ENCODE measurements at places on chromosomes 6 and 20.
A peak's percentile ranks its signal among the peaks of the same experiment; 100 is the strongest.

DNA sequence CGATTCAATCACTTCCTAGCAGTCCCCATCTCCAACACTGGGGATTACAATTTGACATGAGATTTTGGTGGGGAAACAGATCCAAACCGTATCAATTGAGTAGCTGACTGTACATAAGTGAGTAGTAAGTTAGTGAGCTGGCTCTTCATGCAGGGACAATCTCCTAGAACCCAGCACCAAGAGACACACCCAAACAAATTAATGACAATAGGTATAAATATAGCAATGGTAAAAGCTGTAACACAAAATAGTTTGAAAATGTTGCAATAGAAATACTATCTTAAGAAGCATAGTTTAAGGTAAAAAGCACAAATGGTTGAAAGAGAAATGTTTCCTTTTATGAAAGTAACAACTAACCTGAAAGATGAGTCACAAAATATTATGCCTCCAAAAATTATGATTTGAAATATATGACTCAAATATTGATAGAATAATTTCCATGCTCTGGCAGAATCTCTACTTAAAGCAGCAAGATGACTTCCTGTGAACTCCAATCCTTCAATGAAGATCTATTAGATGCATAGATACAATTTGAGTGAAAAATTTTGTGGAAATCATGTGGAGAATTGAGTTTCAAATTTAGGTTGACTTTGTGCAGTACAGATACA, 5.4 kb upstream of the SIRPB1 start:
- DNase-seq = no peak

- DNase-seq = no peak
Measured at GRCh38 chr20:59730722-59731121, 126.4 kb downstream of the PHACTR3 start.

- no peak for DNase-seq
Measured at GRCh38 chr6:99096170-99096569, 148.4 kb upstream of the FBXL4 start.

- DNase-seq = peak; percentile 80
Measured at GRCh38 chr20:14997791-14998190, 660.4 kb upstream of the FLRT3 start.

GRCh38 chr20:63121749-63122405, 94.1 kb downstream of the YTHDF1 start:
- no peak for DNase-seq

- DNase-seq = no peak
Measured at GRCh38 chr6:41707565-41708200, 27.7 kb downstream of the TFEB start.

DNA sequence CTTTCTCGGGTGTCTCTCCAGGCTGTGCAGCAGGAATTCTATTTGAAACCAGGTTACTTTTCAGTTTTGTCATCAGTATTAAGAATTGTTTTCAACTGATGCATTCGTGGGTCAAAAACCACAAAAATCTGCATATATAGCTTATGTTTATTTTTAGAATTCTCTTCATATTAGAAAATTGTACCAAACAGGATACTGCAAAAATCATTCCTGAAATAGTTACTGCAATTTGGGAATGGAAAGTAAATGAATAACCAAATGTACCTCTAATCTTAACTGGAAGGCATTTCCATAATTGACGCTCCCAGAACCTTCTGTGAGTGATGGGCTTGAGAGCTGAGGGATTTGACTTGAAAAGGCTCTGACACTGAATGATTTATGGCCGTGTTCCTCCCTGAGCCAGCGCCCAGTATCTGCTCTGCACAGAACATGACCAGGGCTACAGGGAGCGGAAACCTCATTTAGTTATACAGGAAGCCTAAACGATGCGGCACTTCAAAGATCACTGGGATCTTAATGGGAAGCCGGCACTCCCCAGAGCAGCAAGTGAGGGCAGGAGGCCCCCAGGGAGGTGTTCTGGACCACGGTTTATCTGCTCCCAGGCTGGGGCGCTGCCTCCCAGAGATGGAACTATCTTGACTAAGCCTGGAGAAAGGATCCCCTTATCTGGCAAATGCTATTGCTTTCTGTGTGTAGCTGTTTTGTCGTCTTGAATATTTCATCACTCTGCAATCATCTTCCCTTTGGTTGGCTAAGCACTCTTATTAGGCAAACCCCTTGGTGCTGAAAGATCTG, 446.0 kb downstream of the QKI start:
- DNase-seq = peak; percentile 29

GRCh38 chr6:162116902-162117525, 610.6 kb downstream of the PRKN start:
- no peak for DNase-seq

- DNase-seq = no peak
Measured at GRCh38 chr6:126167726-126168125, 172.2 kb upstream of the CENPW start.

- DNase-seq = no peak
Measured at GRCh38 chr6:126156973-126157372, 170.6 kb downstream of the TRMT11 start.

DNA sequence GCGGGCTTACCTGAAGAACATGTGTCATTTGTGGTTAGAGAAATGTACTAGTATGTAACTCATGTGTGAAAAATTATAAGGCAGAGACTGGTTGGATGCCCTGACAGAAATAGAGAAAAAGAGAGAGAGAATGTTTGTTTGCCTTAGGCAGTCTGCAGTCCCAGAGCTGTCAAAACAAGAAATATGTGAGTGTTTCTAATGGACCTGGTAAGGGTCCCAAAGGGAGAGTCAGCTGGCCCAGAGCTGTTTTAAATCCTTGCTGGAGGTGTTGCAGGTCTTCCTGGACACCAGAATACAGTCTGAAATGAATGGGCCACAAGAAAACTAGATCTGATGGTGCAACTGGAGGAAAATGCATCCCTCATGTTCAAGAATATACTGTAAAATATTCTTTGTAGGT, 158.3 kb upstream of the OGFRL1 start:
- DNase-seq = no peak

DNA sequence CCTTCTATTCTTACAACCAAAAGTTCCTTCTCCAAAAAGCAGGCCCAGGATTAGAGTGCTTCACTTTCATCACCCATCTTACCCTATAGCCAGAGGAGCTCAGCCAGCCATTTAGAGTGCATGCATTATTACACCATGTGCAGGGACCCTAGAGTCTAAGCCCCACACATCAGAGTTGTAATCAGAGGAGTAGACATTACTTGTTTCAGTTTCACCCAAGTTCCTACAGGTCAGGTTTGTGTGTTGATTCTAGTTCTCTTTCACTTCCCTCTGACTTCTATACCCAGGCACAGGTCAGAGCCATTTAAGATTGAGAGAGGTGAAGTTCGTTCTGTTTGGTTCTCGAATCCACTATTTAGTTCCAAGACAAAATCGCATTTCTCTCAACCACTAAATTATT, 16.3 kb upstream of the ARFGEF3 start:
- no peak for DNase-seq

- no peak for DNase-seq
Measured at GRCh38 chr20:2794866-2795447, 5.5 kb downstream of the CPXM1 start.

DNA sequence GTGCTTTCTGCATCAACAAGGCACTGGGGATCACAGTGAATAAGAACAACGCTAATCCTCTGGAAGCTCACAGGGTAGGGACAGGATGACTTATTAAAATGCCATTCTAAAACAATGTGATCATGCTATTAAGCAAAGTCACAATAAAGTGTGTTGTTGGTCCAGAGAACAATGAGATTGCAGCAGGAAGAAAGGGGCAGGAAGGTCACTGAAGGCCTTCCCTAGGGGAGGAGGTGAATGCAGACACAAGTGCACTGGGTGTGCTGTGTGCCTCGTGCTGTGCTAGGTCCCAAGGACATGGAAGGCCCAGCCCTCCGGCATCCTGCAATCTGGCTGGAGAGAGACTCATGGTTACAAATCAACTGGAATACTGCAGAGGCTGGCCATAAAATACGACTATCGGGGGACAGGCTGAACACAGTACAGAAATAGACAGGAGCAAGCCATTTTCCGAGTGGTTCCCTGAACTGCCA, 55.7 kb downstream of the LYRM4 start:
- DNase-seq = no peak

DNA sequence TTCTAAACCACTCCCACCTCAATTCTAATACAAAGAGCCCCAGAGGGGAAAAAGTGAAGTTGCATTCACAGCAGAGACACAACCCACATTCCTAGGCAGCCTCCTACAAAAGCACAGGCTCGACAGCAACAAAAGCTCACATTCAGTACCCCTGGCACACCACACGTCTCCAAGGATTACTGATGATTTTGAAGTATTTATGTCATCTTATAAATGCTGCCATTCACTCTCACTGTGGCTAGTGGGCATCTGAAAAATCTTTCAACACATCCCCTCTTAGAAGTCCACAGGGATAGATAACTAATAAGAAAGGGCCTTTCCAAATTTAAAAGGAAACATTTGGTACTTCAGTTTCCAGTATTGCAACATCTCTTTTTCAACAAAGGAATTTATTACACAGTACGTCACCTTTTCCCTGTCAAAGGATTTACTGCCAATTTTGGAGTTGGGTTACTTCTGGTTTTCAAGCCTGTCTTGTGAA, 146.7 kb downstream of the TASP1 start:
- peak; percentile 28 for DNase-seq

- no peak for DNase-seq
Measured at GRCh38 chr6:159555082-159555875, 137.8 kb downstream of the SOD2 start.

DNA sequence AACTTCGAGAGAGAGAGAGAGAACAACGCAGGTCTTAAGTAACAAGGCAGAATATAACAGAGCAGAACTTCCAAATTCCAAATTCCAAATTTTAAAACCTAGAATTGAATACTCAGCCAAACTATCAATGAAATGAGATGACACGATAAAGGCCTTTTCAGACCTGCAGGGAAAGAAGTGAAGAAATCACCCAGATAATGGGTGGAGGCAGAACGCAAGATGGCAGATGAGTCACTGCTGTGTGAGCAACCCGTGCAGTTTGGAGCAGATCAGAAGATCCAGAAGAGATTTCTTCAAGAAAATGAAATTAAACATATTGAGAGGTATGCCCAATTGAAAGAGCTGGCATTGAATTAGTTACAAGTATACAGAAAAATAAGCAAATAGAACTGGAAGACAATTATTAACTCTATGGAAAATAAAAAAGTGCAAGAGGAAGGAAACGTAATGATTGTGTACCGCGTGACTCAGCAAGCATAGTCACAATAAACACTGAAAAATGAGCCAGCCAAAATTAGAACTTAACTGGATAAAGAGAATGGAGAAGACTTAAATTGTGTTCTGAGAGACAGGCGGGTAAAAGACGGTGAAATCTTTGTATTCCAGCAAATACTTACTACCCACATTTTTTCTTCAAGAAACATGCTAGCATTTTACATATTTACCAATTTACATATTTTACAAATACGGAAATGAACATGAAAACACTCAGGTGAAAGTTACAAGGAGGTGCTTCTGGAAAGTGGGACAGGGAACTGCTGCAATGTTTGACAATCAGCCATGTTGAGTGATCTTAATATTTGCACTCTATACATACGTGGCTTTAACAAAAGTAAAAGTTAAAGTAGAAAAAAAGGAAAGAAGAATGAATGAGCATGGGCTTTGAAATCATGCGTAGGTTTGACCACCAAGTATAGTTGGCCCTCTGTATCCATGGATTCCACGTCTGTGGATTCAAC, 87.9 kb upstream of the CDYL start:
- DNase-seq = peak; percentile 74

DNA sequence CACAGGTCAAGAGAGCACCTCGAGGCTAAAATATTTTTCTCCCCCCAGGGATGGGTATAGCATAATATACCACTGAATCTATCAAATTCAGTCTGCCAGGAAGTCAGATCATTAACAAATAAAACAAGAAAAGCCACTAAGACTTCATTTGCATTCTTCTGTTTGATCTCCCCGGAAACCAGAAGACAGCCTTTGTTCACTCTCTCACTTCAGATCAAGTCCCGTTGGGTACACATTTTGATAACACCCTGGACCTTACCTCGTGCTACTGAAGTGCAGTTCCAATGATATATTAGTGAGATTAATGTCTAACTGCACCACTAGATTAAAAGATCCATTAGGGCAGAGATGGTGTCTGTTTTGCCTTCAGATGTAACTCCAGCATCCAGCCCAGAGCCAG, 157.7 kb upstream of the B3GAT2 start:
- no peak for DNase-seq

- DNase-seq = no peak
Measured at GRCh38 chr6:112459758-112460304, 112.7 kb downstream of the RFPL4B start.

- DNase-seq = no peak
Measured at GRCh38 chr20:46277602-46278001, 30.7 kb downstream of the CDH22 start.

- no peak for DNase-seq
Measured at GRCh38 chr6:20167601-20168000, 44.7 kb downstream of the MBOAT1 start.

GRCh38 chr6:56482525-56482924, 160.2 kb downstream of the DST start:
- DNase-seq = no peak

DNA sequence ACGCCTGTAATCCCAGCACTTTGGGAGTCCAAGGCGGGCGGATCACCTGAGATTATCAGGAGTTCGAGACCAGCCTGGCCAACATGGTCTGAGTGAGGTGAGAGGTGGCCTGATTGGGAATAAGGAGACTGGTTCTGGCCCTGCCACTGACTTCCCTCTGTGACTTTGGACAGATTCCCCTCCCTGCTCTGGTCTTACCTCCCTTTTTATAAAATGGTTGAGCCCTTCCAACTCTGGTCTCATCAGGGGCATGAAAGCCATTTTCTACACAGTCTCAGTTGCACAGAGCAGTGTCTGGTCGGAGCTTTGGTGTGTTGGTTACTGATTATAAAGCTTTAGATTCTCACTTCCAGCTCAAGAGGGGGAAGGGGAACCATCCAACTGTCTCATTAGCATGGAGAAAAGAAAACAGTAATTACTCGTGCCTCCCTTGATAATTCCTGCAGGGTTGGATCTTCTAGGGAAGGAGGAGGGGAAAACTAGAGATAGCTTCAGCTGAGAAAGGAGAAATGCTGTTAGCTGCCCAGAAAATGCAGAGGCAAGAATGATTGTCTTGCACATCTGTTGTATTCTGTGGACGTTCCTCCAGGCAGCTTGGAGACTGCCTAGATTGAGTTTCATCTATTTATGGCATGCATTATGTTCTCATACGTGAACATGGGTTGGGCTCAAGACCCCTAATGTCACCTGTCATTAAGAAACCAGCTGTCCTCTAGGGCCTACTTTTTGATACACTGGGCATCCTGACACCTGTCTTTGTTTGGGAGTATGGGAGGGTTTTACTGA, 30.4 kb downstream of the RALY start:
- no peak for DNase-seq

- DNase-seq = no peak
Measured at GRCh38 chr6:87465051-87465450, 7.7 kb upstream of the SLC35A1 start.

GRCh38 chr20:21206584-21206983, 80.7 kb downstream of the KIZ start:
- DNase-seq = no peak

DNA sequence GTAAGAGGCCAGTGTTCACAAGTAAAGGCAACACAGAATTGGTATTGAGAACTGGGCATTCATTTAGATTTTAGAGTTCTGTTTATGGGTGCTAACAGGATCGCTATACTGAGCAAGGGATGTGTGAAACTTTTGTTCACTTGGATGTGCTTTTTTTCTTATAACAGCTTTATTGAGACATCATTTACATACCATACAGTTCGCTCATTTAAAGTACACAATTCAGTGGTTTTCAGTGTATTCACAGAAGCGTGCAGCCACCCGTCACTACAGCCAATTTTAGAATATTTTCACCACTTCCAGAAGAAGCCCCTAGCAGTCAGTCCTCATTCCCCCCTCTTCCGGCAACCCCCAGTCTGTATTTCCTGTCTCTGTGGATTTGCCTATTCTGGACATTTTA, 48.7 kb downstream of the GFRA4 start:
- DNase-seq = no peak

GRCh38 chr20:33647603-33648395, 14.3 kb upstream of the C20orf144 start:
- DNase-seq = no peak

All from HS-5 (cell line).